Pons (tissue), 1 donor: ENCODE measurements at places on chromosomes 2 and 18.

- DNase-seq = no peak
Observed at GRCh38 chr2:62768615-62769014, 63.1 kb downstream of the EHBP1 start.

DNA sequence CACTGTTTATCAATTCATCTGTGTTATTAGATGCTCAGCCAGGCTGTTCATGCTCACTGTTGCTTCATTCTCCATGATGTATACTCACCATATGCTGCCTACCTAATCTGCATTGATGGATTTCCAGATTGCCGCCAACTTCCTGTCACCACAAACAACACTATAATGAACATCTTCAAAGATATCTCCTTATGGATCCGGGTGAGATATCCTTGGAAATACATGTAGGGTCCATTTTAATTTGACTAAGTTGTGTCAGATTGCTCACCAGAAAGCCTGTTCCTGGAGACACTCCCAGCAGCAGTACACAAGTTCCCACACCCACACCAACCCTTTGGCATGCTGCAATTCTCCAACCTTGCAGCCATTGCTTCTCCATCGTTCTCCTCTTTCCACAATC is 547.5 kb upstream of the TNP1 start:
- DNase-seq = no peak

- DNase-seq = no peak
Observed at GRCh38 chr2:136010126-136010525, 24.7 kb upstream of the DARS1 start.

DNA sequence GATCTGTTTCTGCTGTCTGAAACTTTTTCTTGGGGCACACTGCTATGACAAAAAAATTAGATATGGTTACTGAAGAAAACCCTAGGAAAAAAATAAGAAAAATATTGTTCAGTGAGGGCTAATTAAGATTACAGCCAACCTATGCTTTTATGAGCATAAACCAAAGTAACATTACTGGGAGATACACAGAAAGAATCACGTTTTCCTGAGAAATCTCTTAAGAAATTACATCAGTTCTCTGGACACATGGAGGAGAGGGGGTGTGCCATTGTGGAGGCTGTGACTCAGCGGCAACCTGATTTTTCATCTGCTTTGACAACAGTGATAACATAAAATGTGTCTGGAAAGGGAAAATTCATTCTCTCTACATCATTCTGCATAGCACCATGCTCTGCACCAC is 13.4 kb upstream of the NMI start:
- DNase-seq = no peak

DNA sequence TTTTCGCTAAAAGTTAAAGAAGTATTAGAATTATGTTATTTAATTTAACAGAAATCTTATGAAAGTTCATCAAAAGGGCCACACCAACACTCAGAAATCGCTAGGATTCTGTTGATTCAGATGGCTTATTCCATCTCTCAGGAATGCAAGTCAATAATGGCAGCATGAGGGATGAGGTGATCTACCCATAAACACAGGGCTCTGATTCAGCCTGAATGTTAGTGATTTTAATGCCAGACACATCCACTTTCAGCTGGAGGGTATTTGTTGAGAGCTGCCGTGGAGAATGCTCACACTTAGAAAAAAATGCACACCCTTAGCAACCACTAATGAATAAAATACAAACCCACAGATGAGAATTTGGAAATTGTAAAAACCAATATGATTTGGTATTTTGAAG is 173.3 kb upstream of the ERBB4 start:
- DNase-seq = peak; percentile 23

- no peak for DNase-seq
Observed at GRCh38 chr2:153213022-153213421, 265.5 kb downstream of the RPRM start.
